ENCODE measurements at places on chromosomes 11 and 22. TPM values are rescaled to one million over a fixed set of nuclear protein-coding genes. Genes with fewer than 3 reads are reported as not detected.

The HORMAD2 gene
- not detected for total RNA-seq

The PARVG gene
- total RNA-seq = not detected

The PRR33 gene
- not detected for total RNA-seq

DNA sequence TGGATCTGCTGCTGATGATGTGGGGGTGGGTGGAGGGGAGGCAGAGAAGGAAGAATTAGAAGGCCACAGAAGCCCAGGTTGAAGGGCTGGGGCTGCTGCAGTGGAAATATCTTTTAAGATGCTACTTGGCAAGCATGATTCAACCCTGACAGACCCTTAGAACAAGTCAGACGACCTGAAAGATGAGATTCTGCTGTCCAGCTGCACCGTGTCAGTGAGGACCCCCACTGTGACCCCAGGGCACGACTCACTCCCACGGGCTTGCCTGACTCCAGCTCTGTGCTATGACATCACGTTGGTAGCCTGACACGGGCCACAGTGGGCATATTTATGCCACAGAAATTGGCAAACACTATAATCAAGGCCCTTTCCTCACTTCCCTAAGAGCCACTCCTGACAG is 36.0 kb downstream of the LRFN4 start:
- H3K4me1 ChIP-seq = peaks cover 10% of the 10 kb centered on the region
- DNase-seq = peak; percentile 58
- peaks cover 2% of the 10 kb centered on the region for H3K36me3 ChIP-seq
- no peak overlapping the region for H3K4me3 ChIP-seq

DNA sequence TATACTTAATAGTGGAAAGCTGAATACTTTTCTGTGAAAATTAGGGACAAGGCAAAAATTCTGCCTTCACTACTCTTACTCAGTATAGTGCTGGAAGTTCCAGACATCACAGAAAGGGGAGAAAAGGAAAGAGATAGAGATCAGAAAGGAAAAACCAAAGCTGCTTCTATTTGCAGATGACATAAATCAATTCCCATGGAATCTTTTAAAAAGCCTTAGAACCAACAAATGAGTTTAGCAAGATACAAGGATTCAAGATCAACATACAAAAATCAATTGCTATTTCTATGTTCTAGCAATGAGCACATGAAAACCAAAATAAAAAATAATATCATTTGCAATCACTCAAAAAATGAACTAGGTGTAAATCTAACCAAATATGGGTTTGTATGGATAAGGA is 16.2 kb upstream of the CLDN5 start:
- H3K36me3 ChIP-seq = no peaks in the 10 kb centered on the region
- H3K4me1 ChIP-seq = no peaks in the 10 kb centered on the region
- peaks cover 16% of the 10 kb centered on the region for H3K27me3 ChIP-seq
- no peak overlapping the region for H3K4me3 ChIP-seq
- H3K27ac ChIP-seq = no peak overlapping the region

- no peak for DNase-seq
- no peaks in the 10 kb centered on the region for H3K4me1 ChIP-seq
- no peaks in the 10 kb centered on the region for H3K36me3 ChIP-seq
- no peak overlapping the region for H3K27ac ChIP-seq
- H3K4me3 ChIP-seq = no peak overlapping the region
Measured at GRCh38 chr22:33124471-33124870, 66.3 kb upstream of the SYN3 start.

- H3K27ac ChIP-seq = no peak overlapping the region
- no peaks in the 10 kb centered on the region for H3K36me3 ChIP-seq
- DNase-seq = peak; percentile 70
- H3K4me1 ChIP-seq = no peaks in the 10 kb centered on the region
- no peak overlapping the region for H3K4me3 ChIP-seq
Measured at GRCh38 chr22:22207845-22208564, 36.6 kb upstream of the VPREB1 start.

DNA sequence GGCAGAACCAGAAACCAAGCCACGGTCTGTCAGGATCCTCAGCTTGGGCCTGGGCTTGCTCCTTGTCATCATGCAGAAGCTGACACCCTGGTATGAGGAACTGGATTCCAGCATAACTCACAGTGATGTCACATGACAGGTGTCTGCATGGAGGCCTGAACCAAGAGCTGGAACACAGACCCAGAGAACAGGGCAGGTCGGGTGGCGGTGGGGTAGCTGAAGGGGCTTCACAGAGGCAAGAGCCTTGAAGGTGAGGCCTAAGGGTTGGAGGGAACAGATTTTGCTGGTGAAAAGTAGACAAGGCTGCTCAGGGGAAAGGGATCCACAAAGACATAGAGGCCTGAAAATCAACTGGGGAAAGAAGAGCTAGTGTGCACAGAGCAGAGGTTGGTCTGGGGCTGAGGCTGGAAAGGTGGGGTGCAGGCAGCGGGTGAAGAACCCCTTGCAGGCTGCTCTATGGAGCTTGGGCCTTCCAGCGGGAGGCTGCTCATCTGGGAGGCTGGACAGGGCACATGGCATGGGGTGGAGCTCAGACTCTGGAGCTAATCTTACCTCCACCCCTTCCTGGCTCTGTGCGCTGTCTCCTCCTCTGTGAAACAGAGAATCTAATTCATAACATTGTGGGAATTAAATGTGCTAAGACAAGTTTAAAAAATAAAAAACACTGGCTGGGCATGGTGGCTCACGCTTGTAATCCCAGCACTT is 18.4 kb upstream of the RPS3 start:
- no peak for DNase-seq
- H3K27me3 ChIP-seq = no peaks in the 10 kb centered on the region
- H3K4me1 ChIP-seq = no peaks in the 10 kb centered on the region
- H3K4me3 ChIP-seq = no peak overlapping the region

DNA sequence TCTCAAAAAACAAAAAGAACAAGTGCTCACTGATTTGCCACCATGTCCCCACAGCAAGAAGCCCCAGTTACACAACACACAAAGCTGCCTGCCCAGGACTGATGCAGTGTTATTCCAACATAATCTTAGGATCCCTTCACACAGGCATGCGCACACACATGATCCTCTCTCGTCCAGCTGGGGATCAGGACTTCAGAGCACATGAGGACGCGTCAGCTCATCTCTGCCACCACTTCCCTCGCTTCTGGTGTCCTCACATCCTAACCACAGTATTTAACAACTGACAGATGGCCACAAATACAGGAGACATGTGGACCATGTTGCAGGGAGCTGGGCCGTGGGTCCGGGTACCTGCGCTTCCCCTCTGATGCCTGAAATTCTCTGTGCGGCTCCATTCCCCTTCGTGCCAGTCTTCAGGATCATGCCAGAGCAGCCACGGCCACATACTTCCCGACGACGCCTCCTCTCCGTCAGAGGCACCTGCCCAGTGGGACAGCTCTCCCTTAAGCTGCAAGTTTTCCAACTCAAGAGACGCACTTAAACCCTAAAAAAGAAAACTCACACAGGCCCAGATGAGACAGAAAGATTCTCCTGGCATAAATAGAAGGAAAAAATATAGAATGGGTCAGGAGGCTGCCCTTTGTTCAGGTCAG is 68.3 kb downstream of the PACSIN2 start:
- H3K36me3 ChIP-seq = no peaks in the 10 kb centered on the region
- no peaks in the 10 kb centered on the region for H3K27me3 ChIP-seq
- H3K4me1 ChIP-seq = peaks cover 15% of the 10 kb centered on the region
- no peak overlapping the region for H3K4me3 ChIP-seq
- DNase-seq = no peak
- H3K27ac ChIP-seq = no peak overlapping the region

GRCh38 chr11:44963136-44963535 is 12.5 kb upstream of the TP53I11 start:
- peaks cover 26% of the 10 kb centered on the region for H3K27me3 ChIP-seq
- H3K4me1 ChIP-seq = no peaks in the 10 kb centered on the region
- H3K27ac ChIP-seq = no peak overlapping the region
- DNase-seq = no peak
- no peaks in the 10 kb centered on the region for H3K36me3 ChIP-seq
- H3K4me3 ChIP-seq = no peak overlapping the region

DNA sequence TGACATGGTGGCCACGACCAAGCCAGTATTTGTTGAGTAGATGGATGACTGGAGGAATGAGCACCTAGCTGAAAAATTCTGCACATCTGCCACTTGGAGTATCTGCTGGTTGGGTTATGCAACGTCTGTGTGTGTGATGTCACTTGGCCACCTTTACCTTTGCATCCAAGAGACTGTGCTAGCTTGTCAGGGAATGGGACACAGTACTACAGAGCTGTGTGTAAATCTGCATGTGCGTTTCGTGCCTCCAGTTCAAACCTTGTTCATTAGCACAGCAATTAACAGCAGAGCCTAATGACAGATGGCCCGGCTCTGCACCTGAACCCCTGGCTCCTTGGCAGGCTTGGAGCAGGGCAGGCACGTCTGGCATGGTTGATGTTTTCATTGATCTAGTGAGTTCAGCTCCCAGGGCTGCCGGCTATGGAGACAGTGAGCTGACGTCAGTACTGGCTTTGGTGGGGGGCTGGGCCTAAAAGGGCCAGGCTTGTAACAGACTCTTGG is 188.4 kb upstream of the NAV2 start:
- H3K4me1 ChIP-seq = peaks cover 2% of the 10 kb centered on the region
- peak; percentile 8 for DNase-seq
- H3K4me3 ChIP-seq = no peak overlapping the region
- H3K27me3 ChIP-seq = peaks cover 15% of the 10 kb centered on the region
- H3K36me3 ChIP-seq = no peaks in the 10 kb centered on the region

DNA sequence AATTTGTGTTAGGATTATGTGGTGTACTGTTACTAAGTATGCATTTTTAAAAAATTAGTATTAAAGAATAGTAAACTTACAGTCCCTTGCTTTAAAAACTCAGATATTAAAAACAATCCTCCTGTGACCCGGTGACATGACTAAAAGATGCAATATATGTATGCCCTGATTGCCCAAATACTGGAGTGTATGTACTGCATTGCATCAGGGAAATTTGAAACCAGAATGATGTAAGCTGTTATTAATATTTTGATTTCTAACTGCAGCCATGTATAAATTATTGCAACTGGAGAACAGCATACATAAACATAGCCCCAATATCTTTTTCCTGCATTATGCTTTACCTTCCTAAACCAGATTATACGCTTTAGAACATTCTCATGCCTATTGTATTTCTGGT is 3.7 kb upstream of the HSPA8 start:
- no peak overlapping the region for H3K4me3 ChIP-seq
- H3K4me1 ChIP-seq = peaks cover 5% of the 10 kb centered on the region
- peak overlapping the region; percentile 86 for H3K27ac ChIP-seq
- no peaks in the 10 kb centered on the region for H3K27me3 ChIP-seq
- H3K36me3 ChIP-seq = peaks cover 10% of the 10 kb centered on the region
- DNase-seq = peak; percentile 82

Data from IMR-90 (cell line).